ENCODE measurements at places on chromosomes 3 and 15.

GRCh38 chr3:4551051-4551711, 58.0 kb downstream of the ITPR1 start:
- DNase-seq, result no peak

- DNase-seq, result no peak
These were observed 155.5 kb downstream of the POLR2M start for GRCh38 chr15:57861815-57862586.

DNA sequence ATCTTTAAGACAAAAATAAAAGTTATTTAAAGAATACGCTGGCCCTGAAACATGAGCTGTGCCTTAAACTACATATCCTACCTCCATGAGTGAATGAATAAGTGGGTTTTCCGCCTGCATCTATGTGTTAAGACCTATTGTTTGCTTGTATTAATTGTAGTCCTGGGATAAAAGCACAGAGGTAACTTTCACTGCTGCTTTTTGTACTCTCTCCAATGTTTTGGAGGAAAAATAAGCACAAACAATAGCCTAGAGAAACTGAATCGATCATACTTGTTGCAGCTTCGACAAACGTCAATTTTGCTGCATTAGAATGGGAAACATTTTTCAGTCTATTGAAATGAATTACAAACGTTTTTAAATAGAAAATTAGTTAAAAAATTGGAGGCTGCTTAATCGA, 1.3 kb upstream of the CTNNB1 start:
- no peak for DNase-seq

- DNase-seq, result no peak
These were observed 32.6 kb upstream of the GABRB3 start for GRCh38 chr15:26805470-26805869.

DNA sequence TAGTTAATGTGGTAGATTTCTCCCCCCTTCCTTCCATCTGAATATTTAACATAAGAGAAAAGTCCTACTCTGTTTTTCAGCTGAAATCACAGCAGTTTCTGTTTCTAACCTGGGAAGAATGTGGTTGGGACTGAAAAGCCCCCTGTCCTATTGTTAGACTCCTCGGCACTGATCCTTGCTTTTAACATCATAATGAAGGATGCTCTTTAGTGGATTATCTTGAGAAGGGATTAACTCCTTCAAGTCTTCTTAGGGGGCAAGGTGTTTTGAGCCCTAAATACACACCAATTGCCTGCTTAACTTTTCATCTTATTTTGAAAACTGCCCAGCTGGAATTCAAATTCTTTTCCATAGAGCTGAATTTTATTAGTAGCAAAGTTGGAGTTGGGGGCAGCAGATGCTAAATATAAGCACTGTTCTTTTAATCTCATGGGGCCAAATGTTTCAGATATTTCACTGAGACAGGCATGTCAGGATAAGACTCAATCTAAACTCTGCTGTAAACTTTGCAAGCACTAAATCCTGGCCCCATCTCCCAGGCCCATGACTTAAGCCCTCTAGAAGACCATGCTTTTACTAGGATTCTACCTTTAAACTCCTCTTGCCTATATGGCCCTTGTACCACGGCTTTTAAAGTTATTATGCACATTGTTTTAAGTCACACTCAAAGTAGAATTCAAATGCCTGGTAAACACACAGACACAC, 243.2 kb upstream of the NR2F2 start:
- no peak for DNase-seq
